ENCODE measurements at places on chromosomes 7 and 10.
A peak's percentile ranks its signal among the peaks of the same experiment; 100 is the strongest.

- DNase-seq, result no peak
These were observed 79.9 kb downstream of the CNNM2 start for GRCh38 chr10:102997998-102998397.

DNA sequence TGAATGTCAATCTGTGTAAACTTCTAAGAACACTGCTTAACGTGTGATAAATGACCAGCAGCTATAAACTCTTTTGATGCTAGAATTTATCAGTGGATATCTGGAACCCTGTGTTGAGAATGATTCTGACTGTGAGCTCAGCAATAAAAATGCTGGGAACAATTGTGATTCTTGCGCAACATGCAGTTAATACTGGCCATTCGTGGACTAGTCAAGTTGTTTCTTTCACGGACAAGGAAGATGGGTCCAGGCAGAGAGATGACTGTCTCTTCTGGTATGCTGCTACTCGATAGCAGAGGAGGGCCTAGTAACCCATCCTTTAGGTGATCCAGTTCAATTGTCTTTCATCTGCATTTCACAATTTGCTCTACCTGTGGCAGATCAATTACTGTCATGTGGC, 394.8 kb upstream of the IGFBP3 start:
- DNase-seq, result no peak

GRCh38 chr7:157990881-157991250, 596.8 kb downstream of the PTPRN2 start:
- DNase-seq, result no peak

DNA sequence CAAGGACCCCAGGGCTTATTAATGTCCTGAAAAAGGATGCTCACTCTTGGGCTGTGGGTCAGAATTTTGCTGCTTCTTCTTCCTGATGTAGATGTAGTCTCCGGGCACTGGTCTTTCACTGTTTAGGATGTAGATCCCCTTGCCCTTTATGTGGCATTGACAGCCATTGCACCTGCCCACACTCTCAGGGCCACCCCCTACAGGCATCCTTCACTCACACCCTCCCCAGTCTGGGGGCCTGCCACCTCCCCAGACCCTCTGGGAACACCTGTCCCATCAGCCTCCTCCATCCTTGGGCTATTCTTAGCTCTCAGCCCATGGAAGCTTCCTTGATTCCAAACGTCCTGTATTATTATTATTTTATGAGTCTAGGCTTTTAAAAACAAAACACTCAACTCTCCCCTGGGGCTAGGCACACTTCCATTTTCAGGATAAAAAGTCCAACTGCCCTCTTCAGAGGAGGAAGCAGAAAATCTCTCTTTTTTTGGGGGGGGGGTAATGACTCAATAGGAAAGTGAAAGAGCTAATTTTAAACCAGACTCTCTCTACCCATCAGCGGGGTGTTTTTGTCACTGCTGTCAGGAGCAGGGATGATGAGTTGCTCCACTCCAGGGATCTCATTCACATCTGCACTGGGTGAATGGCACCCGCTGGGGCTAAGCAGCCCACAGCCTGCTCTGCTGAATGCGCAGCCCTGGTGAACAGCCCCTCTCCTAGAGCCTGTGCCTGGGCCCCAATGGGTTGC, 11.5 kb upstream of the KLRG2 start:
- DNase-seq, result no peak

GRCh38 chr10:95451568-95452524, 109.3 kb downstream of the SORBS1 start:
- no peak for DNase-seq

DNA sequence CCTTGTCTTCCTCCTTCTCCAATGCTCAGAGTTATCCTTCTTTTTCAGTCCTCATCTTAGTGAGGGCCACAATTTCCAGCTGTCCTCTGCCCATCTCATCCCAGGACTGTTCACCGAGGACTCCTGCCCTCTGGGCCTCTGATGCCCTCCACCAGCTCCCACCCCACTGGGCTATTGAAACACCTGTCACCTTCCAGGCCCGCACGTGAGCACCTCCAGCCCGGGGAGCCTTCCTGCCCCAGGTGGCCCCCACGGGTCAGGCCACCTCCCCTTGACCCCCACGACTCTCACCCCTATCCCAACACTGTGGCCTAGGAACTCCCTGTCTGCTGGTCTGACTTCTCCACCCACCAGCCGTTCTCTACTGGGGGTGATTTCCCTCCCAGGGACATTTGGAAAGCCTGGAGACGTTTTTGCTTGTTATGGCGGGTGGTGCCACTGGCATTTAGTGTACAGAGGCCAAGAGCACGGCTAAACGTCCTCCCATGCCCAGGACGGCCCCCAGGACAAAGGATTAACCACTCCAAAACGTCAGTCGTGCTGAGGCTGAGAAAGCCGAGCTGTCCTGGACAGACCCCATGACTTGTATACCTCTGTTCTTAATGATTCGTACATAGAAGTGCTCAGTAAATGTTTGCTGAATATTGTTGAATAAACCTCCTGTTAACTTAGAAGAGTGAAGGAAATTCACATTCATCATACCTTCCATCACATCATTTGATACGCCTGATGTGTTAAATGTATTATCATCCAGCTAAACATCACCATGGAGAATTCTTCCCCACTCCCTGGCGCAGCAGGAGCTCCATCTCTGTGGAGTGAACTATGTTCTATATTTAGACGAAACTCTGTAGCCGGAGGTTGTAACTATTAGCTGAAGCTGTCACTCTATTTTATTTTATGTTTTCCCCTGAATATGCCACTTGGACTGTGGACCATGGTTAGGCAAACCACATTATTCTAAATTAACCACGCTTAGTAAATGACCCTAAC, 270.1 kb upstream of the SHH start:
- no peak for DNase-seq

DNA sequence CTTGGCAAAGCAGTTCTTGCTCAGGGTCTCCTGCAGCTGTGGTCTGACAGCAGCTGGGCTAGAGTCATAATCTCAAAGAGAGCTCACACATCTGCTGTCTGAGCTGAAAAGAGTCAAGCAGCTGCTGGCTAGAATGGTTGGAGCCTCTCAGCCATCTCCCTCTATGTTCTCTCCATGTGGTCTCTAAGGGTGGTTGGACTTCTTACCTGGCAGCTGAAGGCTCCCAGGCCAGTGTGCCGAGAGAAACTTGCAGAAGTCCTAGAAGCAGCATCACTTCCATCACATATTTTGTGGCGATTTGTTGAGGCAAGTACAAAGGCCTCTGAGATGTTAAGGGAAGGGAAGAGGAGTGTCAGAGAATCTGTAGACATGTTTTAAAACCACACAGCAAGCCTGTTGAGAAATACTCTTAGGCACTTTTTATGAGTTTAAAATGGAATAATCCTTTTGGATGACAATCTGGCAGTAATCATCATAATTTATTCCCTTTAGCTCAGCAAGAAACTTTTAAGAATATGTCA, 93.2 kb downstream of the REEP3 start:
- peak; percentile 5 for DNase-seq

DNA sequence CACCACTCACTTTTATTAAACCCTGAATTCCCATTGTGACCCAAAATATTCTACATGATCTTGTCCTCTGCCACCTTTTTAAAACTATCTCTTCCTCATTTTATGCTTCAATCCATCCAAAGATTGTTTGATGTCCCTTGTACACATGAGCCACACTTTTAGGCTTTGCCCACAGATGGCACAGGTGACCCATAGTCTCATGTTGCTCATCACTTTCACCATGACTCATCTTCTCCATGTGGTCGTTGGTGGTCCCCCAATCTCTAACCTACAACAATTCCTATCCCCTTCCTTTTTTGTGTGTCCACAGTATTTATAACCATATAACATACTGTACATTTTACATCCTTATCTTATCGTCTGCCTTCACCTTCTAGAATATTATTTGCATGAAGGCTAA, 271.5 kb upstream of the ZWINT start:
- no peak for DNase-seq

GRCh38 chr10:112816033-112816430, 134.0 kb upstream of the TCF7L2 start:
- DNase-seq, result no peak

DNA sequence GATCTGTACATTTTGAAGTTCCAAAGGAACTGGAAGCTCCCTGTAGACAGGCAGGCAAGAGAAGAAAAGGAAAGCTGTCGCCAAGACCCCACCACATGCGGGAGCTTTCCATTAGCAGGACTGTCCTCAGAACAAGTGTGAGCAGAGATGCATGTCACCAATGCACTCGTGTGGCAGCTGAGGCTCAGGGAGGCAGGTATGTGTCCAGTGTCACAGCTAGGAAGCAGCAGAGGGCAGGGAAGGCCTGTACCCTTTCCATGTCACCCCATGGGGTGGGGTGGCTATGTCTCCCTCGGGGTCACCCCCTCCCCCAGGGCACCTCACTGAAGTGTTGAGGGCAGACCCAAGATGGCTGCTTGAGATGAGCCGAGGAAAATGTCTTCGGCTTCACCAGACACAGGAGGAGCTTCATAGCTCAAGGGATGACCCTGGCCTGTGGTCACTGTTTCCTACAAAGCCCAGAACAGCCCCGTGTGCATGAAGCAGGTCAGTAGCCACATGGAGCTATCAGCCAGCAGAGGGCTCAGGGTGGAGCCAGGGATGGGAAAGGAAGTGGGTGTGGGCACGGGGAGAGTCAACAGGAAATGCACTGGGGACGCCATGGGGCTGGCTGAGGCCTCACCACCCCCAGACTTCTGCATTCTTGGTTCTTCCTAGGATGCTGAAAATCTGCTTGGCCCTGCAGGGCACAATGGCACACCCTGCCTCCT, 96.6 kb downstream of the FAM53B start:
- no peak for DNase-seq

- no peak for DNase-seq
These were observed 227.2 kb upstream of the KIAA1217 start for GRCh38 chr10:23981520-23982309.

GRCh38 chr7:142805350-142806021, 34.7 kb downstream of the PRSS2 start:
- no peak for DNase-seq

DNA sequence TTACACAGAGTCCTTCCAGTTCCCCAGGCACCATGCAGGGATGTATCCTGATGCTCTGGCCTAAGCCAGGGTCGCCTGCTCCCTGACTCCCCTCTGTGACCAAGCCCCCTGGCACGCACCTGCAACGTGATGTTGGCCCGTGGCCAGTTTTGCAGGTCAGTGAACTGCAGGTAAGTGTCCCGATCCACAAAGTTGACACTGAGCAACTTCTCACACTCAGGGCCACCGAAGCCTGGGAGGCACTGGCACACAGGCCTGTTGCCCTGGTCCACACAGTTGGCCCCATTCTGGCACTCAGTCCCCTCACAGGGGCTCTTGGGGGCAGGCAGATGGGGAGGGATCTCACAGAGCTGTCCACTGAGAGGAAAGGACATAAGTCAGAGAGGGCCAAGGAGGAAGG, 174.3 kb downstream of the LCOR start:
- DNase-seq, result no peak

DNA sequence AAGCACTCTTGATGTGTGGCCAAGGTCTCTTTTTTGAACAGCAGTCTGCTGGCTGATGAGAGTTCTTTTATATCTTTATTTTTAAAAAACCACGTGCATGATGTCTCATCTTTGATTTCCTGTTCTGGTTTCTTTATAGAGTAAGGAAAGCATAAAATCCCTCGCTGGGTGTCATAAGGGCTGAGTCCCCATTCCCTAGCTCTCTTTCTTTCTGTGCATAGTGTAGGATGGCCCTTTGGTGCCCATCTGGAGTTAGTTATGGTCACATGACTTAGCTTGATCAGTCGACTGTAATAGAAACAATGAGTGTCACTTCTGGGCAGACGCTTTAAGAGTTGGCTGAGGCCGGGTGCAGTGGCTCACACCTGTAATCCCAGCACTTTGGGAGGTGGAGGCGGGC, 38.5 kb downstream of the GHRHR start:
- DNase-seq, result no peak

GRCh38 chr10:116260599-116260998, 12.4 kb downstream of the GFRA1 start:
- no peak for DNase-seq

- DNase-seq, result no peak
These were observed 88.8 kb upstream of the KIF5B start for GRCh38 chr10:32144817-32145688.

GRCh38 chr7:84841809-84842208, 345.0 kb downstream of the SEMA3D start:
- no peak for DNase-seq

- DNase-seq, result no peak
These were observed 111.3 kb upstream of the RHEB start for GRCh38 chr7:151630851-151631569.

DNA sequence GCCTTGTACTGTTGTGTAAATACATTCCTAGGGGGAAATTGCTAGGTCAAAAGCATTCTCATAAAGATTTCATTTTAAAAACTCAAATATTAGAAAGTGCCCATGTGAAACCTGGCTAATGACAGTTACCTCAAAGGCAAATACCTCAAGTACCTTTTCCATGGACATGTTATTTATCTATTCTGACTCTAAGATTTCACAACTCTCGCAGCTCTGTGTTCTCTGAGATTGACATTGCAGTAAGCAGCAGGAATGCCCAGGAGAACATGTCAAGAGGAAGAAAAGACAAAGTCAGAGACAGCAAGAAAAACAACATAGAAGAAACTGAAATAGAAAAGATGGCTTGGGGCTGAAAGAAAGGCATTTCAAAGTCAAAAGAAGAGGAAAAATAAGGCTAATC, 187.4 kb downstream of the CYP26A1 start:
- no peak for DNase-seq

DNA sequence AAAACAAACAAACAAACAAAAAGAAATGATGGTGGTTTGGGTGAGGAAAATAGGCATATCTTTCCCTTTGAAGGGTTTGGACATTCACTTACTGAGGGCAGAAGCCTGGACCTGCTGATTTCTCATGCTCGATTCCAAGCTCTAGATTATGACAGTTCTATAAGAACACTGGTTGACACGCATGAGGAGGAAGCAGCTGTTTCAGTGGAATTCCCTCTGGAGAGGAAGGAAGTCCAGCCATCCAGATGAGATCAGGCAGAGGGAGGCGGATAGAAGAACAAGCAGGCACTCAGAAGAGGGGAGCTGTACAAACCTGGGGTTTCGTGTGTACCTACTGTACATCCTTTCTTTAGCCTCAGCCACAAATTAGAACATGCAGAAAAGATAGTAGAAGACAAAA, 691.9 kb downstream of the INHBA start:
- no peak for DNase-seq

DNA sequence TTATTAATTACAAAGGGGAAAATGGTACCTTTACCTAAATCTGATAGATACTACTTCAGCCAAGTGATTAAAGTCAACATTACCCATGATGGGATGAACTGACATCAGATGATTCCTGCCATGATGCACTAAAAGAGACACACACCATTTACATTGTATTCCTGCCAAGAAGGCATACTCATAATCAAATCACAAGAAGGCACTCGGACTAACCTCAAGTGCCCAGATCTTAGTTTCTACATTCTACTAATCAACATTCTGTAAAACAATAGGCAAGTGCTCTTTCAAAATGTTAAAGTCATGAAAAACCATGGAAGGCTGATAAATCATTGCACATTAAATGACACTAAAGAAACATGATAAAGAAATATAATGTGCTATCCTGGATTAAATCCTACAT, 44.4 kb downstream of the SLC35G1 start:
- no peak for DNase-seq

- DNase-seq, result peak; percentile 0
These were observed 746 bp downstream of the ARL5B start for GRCh38 chr10:18659819-18660535.

- DNase-seq, result no peak
These were observed 48.4 kb downstream of the HGF start for GRCh38 chr7:81721437-81721836.

GRCh38 chr10:102673819-102674511, 29.7 kb downstream of the TRIM8 start:
- DNase-seq, result peak; percentile 36

GRCh38 chr7:52764492-52765169, 270.8 kb upstream of the POM121L12 start:
- DNase-seq, result no peak

- DNase-seq, result no peak
These were observed 127.2 kb upstream of the RSU1 start for GRCh38 chr10:16944402-16944801.
